Effector CD8-positive, alpha-beta T cell (primary cell): ENCODE measurements at places on chromosomes 12 and 14.

DNA sequence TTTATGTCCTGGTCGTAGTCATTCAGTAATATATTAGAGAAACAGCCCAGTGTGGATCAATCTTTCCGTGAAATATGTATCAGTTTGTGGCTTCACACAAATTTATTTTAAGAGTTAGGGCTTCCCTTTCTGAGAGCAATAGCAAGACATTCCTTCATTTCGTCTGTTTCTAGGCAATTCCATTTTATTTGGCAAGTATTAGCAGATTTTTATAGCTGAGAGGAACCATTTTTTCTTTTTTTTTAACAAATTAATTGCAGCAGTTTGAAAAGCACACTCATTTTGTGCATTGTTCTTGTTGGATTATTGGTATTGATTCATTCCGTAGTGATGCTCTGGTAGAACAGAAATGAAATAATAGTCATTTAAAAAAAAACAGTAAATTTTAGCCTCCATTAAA is 132.9 kb downstream of the SRGAP1 start:
- DNase-seq: no peak

- DNase-seq: no peak
Measured at GRCh38 chr14:104712881-104713734, 10.9 kb upstream of the ADSS1 start.

DNA sequence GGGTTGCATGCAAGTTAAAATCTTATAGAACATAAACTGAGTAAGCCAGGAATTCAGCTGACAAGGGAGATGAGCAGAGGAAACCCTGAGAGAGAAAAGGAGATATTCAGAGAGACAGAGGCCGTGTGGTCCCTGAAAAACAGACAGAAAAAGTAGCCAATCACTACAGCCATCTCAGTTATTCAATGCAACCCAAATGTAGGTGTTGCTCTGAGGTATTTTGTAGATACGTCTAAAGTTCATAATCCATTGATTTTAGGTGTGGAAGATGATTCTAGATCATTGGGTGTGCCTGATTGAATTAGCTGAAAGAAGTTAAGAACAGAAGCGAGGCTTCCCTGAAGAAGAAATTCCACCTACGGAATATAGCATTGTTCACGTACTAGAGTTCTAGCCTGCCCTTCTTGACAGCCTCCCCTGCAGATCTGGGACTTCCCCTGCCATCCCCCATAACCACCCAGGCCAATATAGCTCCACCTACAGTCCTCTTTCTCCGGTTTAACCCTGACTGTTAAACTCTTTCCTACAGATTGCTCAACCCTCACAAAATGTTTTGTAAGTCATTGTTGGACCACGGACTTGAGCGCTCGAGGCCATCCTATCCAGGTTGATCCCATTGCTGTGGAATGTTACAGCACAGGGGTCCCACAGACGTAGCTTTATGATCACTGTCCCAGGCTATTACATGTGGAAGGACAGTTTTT is 21.7 kb downstream of the AICDA start:
- no peak for DNase-seq

DNA sequence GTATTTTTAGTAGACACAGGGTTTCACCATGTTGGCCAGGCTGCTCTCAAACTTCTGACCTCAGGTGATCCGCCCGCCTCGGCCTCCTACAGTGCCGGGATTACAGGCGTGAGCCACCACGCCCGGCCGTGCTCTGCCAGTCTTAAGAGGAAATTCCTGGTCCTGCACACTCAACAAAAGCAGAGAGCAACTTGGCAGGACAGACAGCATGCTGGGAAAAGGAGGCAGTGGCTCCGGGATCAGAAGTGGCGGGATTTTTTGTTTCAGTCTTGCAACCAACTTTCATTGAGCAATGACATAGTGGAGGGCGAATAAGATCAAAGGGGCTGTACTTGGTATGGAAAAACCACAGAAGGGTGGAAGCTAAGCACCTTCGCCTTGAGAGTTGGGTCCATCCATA is 2.1 kb downstream of the CKAP4 start:
- no peak for DNase-seq

DNA sequence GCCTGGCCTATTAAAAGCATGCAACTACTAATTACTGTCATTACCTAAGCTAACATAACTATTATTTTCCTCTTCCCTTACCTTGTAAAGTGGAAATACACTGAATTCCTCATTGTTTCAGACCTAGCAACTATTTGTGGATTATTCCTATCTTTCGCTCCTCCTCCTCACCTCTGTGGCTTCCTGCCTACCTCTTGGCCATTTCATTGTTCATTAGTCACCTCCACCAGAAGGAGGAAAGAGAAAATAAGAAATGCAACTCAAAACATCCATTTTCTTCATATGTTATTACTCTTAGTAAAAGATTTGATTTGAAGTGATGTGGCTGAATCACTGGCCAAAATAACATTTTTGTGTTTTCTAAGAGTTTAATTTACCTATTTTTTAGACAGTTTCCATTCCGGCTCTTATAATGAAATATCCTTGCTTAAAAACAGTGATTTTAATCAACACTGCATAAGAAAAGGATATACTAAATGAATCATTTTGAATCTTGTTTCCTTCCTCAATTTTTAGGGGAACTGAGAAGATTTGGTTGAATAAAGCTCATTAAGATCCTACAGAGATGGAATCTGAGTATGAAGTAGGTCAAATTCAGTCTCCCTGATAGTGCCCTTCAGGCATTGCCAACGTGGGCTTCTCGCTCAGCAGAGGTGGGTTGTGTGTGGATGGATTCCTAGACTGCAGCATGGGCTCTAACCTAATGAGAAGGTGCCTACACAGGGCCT is 27.6 kb upstream of the ARHGAP5 start:
- no peak for DNase-seq

- no peak for DNase-seq
Measured at GRCh38 chr12:89661706-89662330, 46.8 kb downstream of the ATP2B1 start.

DNA sequence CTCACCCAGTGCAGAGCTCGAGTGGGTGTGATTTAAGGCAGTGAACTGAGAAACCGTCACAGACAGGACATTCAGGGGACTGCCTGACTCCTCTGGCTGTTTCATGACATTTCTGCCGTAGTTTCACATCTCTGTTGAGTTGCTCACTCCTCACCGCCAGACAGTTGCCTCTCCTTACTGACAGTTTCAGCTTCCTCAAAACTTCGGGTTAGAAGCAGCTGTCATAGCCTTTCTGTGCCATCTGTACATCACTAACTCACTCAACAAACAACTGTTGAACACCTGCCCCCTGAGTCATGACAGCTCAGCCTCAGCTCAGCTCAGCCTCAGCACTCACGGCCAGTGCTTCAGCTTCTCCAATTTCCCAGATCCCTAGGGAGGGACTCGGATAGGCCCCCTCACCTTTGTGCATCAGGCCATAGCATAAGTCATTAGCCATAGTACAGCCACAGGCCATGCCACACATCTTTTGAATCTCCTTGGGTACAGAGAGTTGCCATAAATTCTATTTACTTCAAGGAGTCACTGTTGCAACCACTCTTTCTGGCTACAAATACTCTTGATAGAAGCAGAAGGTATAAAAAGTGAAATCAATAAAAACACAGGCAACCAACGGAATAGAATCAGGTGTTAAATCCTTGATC is 6.2 kb upstream of the SLC15A4 start:
- no peak for DNase-seq

GRCh38 chr14:38517426-38517825 is 261.5 kb upstream of the CLEC14A start:
- DNase-seq: no peak

DNA sequence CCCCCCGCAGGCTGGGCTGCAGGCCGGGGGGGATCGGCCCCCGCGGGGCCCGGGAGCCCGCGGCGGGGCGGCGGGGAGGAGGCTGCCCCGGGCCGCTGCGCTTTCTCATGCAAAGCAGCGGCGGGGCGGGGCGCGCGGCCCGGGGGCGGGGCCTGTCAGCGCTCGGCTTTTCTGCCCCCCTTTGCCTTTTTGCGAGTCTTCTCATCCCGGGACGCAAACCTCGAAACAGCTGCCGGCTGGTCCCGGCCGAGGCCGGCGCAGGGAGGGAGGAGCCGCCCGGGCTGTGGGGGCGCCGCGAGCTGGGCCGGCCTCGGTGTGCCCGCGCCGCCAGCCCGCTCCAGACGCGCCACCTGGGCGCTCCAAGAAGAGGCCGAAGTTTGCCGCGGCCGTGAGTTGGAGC is at the start of gene FZD10:
TSS of gene FZD10 (plus strand) at position 198 of the 400 bp plus-strand sequence. CDS start 479 bp downstream, outside the sequence.
- no peak for DNase-seq

- DNase-seq: no peak
Measured at GRCh38 chr14:97177635-97178034, 380.5 kb downstream of the VRK1 start.

DNA sequence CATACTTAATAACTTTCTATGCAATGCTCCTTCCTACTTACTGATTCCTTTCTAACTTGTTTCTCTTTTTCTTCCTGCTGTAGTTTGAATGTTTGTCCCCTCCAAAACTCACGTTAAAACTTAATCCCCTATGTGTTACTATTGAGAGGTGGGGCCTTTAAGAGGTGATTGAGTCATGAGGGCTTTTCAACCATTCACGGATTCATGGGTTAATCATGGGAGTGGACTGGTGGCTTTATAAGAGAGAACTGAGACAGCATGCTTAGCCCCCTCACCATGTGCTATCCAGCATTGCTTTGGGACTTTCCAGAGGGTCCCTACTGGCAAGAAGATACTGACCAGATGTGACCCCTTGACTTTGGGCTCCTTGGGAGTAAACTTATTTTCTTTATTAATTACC is 66.0 kb upstream of the TRIM9 start:
- no peak for DNase-seq

DNA sequence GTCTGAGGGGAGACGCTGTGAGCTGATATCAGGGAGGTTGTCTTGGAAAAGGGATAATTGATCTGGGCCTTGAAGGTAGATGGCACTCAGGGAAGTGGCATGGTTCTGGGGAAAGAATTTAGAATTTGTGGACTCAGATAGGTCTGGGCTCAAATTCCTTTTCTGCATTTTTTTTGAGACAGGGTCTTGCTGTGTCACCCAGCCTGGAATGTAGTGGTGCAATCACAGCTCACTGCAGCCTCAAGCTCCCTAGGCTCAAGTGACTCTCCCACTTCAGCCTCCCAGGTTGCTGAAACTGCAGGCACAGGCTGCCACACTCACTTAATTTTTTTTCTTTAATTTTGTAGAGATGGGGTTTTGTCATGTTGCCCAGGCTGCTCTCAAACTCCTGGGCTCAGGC is 98.1 kb upstream of the NCOR2 start:
- DNase-seq: no peak

DNA sequence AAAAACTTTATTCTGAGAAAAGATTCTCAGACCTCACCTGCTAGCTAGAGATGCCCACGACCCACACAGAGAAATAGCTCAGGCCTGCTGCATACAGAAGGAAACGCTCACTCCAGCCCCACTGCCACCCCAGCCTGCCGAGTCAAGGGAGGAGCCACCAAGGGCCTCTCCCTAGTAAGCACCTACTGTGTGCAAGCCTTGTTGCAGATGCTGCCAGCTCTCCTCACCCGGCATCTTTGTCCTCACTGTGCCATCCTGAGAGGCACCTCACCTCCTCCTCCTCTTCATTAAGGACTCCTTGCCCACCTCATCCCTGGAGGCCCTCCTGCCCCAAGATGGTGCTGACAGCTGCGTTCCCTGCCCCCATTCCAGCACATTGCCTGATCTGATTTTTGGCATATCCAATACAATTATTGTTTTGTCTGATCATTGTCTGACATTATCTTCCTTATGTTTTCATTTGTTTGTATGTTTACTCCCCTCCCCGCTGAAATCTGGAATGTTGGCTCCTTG is 196.9 kb downstream of the SLC15A4 start:
- DNase-seq: no peak

DNA sequence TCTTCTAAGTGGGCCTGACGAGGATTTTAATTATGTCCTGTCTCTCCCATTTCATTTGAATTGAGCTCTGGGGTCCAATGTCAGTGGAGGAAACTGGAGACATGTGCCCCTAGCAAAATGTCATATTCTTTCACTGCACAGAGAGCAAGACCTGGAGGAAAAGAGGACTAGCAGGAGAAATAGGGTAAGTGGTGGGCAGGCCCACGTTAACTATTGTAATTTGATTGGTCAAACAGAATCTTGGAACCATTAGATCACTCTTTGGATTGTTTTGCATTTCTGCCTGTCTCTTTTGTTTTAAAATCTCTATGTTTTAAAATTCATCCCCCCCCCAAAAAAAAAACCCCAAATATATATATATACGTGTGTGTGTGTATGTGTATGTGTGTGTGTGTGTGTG is 113.9 kb upstream of the PELI2 start:
- DNase-seq: no peak

GRCh38 chr12:132560364-132560613 is 50.1 kb downstream of the LRCOL1 start:
- no peak for DNase-seq

- no peak for DNase-seq
Measured at GRCh38 chr12:2749580-2749979, 45.2 kb upstream of the FKBP4 start.

GRCh38 chr12:93317227-93317626 is 60.5 kb upstream of the NUDT4 start:
- no peak for DNase-seq

DNA sequence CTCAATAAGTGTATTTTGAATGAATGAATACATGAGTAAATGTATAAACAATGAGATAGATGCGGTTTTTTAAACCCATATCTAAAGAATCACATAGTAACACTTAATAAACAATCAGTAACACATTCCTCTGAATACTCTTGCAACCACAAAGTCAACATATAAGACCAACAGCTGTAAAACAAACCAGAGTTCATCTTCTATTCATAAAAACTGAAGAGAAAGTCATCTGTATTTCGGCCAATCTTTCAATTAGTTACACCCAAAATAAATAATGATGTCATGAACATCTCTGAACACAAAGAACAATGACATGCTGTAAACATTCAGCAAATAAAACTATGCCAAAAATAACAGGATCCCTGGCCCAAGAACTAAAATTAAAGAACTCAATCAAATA is 47.2 kb downstream of the ARMH4 start:
- no peak for DNase-seq

DNA sequence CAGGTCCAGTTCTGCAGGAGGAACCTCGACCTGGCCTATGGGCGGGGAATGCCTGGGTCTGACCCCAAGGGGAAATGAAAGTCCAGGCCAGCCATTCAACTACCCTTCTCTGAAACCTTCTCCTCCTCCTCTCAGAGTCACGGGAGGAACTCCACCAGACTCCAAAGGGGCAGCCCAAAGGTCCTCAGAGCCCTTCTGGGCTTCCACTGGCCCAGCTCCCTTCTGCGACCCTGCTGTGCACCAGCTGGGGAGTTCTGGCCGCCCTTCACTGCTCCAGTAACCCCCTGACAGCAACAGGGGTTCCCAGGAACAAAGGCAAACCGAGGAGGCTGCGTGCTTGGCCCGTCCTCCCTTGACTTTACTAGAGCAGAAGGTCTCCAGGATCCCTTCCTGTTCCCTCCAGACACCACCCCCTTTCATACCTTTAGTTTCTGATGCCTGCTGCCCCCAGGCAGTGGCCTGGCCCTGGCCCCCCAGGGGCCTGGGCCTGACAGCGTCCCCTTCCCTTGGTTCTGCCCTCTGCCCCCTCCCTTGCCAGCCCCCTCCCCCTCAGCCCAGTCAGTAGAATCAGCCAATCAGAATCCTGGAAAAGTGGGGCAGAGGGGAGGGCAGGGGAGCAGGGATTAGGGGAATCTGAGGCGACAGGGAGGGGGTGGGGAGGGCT is 850 bp upstream of the ZNF385A start:
- DNase-seq: no peak
